NCI-H2107 (cell line): ENCODE measurements at places on chromosomes 6 and 20.

GRCh38 chr20:32752458-32753250 is 9.4 kb upstream of the COMMD7 start:
- DNase-seq = no peak

GRCh38 chr20:53212018-53212417 is 239.9 kb downstream of the TSHZ2 start:
- DNase-seq = no peak

DNA sequence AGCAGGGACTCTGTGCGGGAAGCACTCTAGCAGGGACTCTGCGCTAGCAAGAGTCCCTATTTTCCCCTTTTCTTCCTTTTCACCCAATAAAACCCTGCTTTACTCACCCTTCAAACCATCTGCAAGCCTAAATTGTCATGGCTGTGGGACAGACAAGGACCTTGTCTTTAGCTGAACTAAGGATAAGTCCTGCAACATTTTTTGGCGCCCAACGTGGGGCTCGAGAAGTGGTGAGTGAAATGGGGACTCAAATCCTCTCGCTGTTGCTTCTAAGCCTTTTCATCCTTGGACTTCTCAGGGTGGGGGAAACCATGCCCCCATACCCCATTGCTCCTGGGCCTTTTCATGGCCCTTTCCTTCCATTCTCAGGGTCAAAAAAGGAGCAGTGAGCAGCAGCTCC is 46.4 kb downstream of the IMPG1 start:
- no peak for DNase-seq

- DNase-seq = no peak
Observed at GRCh38 chr6:120378582-120379220, 955.6 kb downstream of the TBC1D32 start.

- DNase-seq = no peak
Observed at GRCh38 chr6:115485400-115485799, 575.3 kb downstream of the FRK start.

DNA sequence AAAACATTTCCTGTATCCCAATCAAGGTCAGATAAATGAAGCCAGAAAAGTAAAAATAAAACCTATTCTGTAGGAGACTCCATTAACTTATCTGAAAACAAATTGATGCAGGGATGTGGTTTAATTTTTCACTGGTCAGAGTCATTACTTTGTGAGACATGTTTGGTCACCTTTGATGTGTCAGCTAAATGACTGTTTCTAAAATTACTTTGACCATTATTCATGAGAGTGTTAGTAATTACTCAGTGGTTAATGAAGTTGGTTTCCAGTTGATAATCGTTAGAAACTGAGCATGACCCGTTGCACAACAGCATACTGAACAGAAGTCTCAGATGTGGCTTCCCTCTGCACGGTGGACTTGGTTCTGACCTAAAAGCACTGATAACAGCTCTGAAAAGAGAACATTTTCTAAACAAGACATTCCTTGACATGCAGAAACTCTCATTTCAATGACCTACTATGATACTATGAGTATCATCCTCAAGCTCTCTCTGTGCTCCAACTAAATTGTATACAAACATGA is 410.5 kb upstream of the RNF217 start:
- no peak for DNase-seq

- DNase-seq = no peak
Observed at GRCh38 chr6:44800784-44801592, 413.5 kb downstream of the CDC5L start.

GRCh38 chr6:18509871-18510643 is 122.9 kb downstream of the RNF144B start:
- no peak for DNase-seq

DNA sequence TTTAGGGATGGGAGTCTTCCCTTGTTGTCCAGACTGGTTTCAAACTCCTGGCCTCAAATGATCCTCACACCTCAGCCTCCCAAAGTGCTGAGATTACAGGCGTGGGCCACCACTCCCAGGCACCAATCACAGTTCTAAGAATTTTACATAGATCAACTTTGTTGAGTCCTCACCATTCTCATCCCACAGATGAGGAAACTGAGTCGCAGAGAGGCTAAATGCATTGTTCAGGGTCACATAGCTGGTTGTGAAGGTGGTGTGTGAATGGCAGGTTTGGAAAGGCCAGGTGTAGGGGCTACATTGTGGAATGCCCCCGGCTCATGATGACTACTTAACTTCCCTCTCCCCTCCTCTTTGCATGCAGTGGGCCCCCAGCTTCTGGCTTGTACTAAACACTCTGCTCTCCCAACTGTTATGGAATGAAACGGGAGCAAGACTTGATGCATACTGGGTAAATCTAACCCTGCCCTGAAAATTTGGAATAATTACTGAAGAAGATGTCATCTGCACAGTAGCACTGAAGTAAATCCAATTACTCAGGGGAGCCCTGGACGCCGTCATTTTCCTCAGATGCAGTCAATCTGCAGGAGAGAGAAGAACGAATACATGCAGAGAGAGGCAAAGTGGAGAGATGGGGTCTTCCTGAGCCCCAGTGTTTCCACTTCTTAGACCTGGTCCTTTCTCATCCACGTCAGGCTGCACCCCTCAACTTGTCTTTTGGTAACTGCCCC is 102.3 kb upstream of the ZNF217 start:
- DNase-seq = no peak

DNA sequence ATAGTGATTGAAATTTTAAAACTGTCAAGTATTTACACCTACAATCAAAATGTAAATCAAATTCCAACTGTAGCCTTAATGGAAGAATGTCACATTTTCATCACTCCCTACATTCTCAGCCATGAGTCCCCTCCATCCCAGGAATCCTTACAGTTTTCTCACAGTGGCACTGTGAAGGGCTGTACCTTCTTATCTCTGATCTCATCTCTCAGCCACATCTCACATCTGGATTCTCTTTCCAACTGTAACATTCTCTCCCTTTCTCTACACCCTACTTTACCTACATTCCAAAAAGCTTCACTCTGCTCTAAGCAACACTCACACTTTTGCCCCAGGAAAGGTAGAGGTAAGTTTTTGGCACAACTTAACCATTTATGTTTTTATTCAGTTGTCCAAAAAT is 8.9 kb upstream of the MARCKS start:
- no peak for DNase-seq

DNA sequence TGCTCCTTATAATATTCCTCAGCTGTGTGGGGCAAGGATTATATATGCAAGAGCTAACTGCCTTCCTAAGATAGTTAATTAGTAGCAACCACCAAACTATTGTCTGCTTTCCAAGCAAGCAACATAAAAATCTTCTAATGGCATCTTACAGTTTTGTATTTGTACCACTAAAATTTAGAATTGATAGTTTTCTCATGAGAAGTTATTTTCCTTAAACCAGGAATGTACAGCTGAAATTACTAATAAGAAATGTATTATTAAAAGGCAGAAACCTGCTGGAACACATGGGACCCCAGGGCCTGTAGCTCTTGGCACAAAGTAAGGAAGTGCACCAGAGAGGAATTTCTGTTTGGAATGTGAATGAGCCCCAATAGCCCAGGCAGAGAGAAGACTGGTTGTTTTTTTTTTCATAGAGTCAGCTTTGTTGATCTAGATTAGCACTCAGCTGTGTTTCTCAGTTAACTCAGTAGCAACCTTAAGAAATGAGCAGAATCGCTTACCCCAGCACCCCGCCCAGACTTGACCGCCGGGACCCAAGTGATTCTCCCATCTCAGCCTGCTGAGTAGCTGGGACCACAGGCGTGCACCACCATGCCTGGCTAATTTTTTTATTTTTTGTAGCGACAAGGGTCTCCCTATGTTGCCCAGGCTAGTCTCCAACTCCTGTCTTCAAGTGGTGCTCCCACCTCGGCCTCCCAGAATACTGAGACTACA is 2.6 kb downstream of the MGME1 start:
- DNase-seq = no peak

- no peak for DNase-seq
Observed at GRCh38 chr6:12962987-12963386, 246.4 kb downstream of the PHACTR1 start.

GRCh38 chr20:10271494-10272219 is 53.0 kb downstream of the SNAP25 start:
- no peak for DNase-seq
